ENCODE measurements at places on chromosomes 5 and 9.

- no peak for DNase-seq
Observed at GRCh38 chr5:10157085-10157669, 92.5 kb downstream of the ATPSCKMT start.

- no peak for DNase-seq
Observed at GRCh38 chr9:88391236-88391635, 3.0 kb downstream of the SPIN1 start.

GRCh38 chr5:157719245-157719644 lies 12.0 kb upstream of the THG1L start:
- DNase-seq, result no peak

- DNase-seq, result no peak
Observed at GRCh38 chr9:134301387-134302129, 24.7 kb upstream of the RXRA start.

GRCh38 chr9:70470050-70471015 lies 55.9 kb upstream of the KLF9 start:
- no peak for DNase-seq

DNA sequence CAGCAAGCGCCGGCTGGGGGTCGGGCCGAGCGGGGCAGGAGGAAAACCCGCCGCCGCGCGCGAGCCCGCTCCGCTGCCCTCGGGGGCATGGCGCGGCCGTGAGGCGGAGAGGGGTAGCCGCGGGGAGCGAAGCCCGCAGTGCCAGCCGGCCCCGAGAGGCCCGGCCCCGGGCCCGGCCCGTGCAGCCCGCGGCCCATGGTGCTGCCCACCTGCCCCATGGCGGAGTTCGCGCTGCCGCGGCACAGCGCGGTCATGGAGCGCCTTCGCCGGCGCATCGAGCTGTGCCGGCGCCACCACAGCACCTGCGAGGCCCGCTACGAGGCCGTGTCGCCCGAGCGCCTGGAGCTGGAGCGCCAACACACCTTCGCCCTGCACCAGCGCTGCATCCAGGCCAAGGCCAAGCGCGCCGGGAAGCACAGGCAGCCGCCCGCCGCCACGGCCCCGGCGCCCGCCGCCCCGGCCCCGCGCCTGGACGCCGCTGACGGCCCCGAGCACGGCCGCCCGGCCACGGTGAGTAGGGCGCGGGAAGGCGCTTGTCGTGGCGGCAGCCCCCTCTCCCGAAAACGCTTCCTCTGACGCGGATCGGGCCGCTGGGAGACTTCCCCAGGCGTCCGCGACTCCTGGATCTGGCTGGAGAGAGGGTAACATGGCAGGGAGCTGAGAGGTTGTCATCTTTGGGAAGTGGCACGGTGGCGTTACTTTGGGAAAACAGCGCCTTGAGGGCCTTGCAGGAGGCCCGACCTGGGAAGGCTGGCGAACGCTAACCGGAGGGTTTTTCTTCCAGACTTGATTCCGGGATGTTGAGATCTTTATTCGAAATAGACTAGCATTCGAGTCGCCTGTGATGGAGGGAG lies 523 bp downstream of the MAML1 start:
- no peak for DNase-seq

GRCh38 chr9:129072171-129072570 lies 8.7 kb upstream of the DOLPP1 start:
- no peak for DNase-seq

GRCh38 chr5:79518718-79519117 lies 4.8 kb upstream of the HOMER1 start:
- no peak for DNase-seq

- DNase-seq, result no peak
Observed at GRCh38 chr5:50724-51499, 41.1 kb upstream of the PLEKHG4B start.

- no peak for DNase-seq
Observed at GRCh38 chr5:125481506-125482465, 735.3 kb upstream of the ZNF608 start.

- DNase-seq, result peak; percentile 67
Observed at GRCh38 chr9:21813575-21814473, 11.4 kb downstream of the MTAP start.

DNA sequence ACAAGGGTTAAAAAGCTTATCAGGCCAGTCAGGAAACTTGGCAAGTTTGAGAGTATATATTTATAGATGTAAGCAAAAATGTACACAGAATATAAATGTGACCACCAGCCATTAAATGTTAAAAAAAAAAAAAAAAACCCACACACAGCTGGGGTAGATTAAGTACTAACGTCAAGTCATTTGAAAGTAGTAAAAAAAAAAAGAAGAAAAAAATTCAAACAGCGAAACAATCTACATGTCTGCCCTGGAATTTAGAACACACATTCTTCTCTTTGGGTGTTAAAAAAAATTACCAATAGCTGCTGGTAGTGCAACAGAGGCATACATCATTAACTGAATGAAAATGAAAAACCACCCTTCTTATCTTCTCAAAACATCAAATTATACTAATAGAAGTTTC lies 269.7 kb downstream of the MLLT3 start:
- DNase-seq, result no peak

DNA sequence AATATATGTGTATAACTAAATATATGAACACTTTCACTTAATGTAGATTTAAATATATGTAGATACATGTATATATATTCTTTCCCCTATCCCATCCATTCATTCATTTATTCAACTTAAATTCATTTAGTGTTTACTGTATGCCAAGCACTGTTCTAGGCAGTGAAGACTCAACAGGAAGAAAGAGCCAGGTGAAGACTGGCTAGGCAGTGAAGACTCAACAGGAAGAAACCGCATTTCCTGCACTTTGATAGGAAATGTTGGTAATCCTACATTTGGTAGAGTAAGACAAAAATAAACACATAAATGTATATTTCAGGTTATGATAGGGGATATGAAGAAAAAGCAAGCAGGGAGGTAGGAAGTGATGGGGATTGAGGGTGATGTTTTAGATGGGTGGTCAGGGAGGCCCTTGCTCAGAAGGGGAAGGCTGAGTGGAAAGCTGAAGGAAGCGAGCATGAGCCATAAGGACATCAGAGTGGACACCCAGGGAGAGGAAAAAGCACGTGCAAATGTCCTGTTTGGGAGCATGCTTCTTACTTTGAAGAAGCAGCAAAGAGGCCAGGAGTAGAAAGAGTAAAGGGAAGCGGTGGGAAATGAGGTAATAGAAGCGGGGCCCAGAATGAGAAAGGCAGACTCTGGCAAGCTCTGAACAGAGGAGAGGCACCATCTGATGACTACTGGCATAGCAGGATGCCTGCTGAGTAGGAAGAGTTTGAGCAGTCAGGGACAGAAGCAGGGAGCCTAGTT lies 227.8 kb upstream of the MAP3K1 start:
- no peak for DNase-seq

- peak; percentile 3 for DNase-seq
Observed at GRCh38 chr5:170562166-170562874, 58.5 kb downstream of the KCNIP1 start.

DNA sequence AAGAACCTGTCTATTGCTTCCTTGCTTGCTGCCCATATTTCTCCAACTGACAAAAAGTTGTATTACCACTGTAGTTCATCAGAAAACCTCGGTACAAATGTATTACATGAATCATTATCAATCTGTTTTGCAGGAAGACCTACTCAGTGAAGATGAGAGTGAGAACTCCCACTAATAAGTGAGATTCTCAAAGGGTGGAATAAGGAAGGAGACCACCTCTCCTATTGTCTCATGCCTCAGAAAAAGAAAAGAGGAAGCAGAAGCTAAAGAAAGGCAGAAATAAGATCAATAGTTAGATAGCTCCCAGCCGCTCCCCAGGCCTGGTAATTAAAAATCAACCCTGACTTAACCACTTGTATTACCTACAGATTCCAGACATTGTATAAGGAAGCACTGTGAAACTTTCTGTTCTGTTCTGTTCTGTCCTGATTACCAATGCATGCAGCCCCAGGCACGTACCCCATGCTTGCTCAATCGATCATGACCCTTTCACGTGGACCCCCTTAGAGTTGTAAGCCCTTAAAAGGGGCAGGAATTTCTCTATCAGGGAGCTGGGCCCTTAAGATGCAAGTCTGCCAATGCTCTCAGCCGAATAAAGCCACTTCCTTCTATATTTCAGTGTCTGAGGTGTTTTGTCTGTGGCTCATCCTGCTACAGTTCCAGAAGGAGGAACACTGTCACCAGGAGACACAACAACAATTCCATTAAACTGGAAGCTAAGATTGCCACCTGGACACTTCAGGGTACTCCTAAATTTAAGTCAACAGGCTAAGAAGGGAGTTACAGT lies 152.5 kb upstream of the COX7C start:
- DNase-seq, result no peak

DNA sequence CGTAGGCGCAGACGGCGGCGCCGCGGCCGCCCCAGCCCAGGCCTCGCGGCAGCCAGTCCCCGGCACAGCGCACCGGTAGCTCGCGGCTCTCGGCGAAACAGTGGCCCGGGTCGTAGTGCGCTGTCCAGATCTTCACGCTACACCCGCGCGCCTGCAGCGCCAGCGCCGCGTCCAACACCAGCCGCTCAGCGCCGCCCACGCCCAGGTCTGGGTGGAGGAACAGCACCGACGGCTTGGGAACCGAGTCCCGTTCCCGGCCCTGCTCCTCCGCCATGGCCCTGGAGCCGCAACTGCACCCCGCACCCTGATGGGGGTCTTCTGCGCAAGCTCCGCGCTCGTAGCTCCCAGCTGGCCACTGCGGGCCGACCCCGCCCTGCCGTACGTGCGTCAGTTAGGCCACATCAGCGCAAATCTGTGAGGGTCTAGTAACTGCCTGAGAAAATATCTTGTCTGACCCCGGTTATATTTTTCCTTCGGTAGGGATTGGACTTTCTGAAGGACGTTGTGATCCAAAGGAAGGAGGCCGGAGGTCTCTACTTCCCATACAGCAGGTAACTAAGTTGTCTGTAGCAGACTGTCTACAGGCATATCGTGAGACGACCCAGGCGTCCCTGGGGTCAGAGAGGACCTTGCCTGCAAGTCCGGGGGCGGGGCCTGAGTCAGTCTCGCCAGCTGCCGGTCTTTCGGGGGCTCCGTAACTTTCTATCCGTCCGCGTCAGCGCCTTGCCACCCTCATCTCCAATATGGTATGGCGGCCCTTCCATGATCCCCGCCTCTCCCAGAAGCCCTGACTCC lies at the start of the genes ALG2 and SEC61B:
ALG2 (minus strand) TSS at position 322 of the 795 bp plus-strand sequence; CDS start at position 274, 48 bp downstream.
SEC61B (plus strand) TSS at position 662 of the 795 bp plus-strand sequence; CDS start at position 744, 82 bp downstream.
- DNase-seq, result peak; percentile 82

GRCh38 chr9:113695440-113695851 lies 180.7 kb upstream of the ZNF618 start:
- DNase-seq, result no peak

DNA sequence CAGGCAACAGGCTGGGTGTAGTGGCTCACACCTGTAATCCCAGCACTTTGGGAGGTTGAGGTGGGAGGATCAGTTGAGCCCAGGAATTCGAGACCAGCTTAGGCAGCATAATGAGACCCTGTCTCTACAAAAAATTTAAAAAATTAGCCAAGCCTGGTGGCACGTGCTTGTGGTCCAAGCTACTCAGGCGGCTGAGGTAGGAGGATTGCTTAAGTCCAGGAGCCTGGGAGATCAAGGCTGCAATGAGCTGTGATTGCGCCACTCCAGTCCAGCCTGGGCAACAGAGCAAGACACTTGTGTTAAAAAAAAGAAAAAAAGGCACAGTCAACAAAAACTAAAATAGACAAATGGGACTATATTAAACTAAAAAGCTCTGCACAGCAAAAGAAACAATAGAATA lies 29.3 kb downstream of the ATP6V0E1 start:
- DNase-seq, result no peak

DNA sequence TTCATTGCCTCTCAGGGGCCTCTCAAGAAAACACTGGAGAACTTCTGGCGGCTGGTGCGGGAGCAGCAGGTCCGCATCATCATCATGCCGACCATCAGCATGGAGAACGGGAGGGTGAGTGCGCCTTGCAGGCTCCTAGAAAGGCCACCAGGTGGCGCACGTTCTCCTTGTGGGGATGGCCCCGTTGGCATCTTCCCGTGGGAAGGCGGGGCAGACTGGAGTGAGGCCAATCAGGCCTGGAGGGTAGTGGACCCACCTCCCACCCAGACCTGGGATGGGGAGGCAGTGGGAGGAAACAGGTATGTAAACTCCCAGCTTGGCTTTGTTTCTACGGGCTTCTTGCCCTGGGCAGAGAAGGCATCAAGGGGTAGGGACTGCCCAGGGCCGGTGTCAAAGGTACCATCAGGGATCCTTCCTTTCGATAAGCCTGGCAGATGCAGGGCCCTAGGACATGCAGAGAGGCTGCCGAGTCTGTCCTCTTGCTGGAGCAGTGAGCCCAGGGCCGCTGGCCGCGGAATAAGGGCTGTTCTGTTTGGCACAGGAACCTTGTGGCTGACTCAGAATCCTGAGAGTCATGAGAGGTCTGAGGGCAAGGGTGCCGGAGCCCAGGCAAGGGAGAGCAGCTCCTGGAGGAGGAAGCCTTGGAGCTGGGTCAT lies 18.9 kb upstream of the SPTLC1 start:
- peak; percentile 51 for DNase-seq

GRCh38 chr9:115335439-115335838 lies 217.5 kb upstream of the TNC start:
- DNase-seq, result no peak

GRCh38 chr5:116242343-116242742 lies 157.5 kb downstream of the COMMD10 start:
- no peak for DNase-seq

DNA sequence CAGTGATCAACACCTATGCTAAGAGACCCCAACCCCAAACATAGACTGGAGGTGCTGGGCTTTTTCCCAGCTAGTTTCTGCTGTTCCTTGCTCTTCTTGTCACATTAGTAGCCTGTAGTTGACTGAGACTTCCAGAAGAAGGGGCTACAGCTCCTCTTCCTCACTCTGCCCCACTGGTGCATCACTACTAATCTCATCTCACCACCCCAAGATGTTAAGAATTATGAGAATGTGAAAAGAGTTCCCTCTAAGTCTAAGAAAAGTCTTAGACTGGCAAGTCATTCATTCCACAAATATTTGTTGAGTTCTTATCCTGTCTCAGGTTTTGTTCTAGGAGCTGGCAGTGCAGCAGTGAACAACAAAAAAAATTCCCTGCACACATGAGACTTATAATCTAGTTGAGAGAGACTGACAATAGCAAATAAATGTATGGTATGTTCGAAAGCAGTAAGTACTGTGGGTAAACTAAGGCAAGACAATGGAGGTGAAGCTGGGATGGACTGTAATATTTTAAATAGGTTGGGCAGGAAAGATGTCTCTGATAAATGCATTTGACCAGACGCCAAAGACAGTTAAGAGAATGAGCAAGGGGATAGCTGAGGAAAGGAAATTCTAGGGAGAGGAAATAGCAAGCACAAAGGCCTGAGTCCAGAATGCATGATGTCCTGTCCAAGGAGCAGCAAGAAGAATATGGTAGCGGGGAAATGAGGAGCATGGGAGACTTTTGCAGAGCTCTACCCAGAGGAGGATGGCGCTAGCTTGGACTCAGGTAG lies 92.3 kb downstream of the PTCD2 start:
- no peak for DNase-seq

DNA sequence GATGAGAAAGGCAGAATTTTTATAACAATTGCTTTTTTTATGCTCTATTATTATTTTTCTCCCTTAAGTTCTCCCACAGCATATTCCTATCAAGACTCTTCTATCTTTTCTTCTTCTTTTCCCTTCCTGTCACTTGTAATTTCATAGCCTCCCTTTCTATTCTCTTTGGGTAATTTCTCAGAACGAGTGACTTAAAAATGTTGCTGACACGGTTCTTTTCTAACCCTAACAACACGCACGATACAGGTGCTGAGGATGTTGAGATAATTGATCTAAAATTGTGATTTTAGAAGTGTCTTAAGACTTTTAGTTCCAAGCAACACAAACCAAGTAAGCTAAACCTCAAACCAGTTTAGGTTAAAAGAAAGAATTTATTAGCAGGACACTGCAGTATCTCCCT lies 105.9 kb downstream of the RASGRF2 start:
- no peak for DNase-seq

Measured in NCI-H1048 (cell line).